ENCODE measurements at places on chromosomes 6 and 20.

DNA sequence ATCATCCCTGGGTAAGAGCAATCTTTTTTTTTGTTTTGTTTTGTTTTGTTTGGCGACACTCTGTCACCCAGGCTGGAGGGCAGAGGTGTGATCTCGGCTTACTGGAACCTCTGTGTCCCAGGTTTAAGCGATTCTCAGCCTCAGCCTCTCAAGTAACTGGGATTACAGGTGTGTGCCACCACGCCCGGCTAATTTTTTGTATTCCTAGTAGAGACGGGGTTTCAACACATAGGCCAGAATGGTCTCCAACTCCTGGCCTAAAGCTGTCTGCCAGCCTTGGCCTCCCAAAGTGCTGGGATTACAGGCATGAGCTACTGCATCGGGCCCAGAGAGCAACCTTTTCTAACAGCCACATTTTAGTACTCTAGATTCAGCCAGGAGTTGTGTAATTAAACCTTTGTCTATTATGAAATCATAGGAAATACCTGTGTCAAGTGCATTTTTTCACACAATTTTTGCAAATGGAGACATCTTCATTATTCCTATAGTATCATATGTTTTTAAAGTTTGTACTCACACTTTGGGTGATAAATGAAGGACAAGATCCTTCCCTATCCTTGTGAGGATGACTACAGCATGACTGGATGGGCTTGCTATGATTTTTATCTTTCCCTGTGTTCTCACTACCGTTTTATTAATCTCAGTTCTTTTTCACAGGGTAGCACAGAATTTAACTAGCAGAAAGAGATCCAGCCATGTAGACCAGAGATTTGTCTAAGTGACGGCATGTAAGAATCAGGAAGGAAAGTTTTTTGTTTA lies 82.6 kb downstream of the OR2B2 start:
- DNase-seq, result no peak

DNA sequence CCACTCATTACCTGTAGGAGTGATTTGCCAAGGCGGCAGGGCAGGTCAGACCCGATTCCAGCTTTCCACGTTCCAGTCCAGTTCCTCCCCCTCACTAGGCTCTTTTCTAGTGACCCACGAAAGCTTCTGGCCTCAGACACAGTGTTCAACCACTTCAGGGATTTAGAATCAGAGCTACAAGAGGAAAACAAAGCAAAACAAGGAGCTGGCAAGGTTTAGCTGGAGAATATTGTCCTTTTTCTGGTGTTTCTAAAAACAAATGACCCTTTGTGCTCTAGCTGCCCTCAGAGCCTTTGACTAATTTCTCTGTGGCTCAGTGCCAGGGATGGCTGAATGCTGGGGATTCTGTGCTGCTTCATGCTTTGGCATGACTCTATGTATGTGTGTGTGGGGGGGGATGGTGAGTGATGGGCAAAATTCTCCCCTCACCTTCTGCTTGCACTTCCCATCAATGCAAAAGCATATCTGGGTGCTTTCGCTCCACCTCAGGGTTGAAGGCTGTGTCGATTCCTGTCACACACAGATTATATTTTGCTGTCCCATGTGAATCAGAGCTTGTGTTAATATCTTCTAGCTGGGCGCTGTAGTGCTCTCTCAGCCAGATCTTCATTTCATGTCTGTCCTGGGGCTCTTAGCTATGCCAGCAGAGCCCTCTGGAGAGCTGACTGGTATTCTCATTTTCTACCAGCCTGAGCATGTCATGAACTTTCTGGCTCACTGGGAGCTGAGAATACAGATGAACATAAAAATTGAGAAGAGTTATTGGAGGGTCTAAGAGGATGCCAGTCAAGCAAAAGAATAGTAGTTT lies 19.3 kb upstream of the NEDD9 start:
- no peak for DNase-seq

DNA sequence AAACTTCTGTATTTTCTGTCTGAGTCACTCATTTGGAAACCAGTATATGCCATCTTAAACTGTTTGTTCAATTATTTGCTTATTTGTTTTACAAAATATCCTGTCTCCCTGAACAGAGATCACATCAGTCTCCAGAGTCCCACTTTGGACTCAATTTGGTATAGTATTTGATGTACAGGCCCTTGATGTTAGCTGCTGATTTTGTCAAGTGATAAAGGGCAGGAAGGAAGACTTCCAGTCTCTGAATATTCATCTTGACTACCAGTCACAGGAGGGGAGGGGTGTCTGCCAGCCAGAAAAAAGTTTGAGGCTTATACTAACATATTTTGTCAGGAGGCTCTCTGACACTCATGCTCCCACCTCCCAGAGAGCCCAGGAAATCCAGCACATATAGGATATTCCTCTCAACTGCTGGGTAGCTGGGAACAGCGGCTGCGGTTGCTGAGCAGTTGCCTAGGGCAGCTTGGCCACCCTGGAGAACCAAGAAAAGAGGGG lies 376.8 kb upstream of the RUNX2 start:
- DNase-seq, result no peak

DNA sequence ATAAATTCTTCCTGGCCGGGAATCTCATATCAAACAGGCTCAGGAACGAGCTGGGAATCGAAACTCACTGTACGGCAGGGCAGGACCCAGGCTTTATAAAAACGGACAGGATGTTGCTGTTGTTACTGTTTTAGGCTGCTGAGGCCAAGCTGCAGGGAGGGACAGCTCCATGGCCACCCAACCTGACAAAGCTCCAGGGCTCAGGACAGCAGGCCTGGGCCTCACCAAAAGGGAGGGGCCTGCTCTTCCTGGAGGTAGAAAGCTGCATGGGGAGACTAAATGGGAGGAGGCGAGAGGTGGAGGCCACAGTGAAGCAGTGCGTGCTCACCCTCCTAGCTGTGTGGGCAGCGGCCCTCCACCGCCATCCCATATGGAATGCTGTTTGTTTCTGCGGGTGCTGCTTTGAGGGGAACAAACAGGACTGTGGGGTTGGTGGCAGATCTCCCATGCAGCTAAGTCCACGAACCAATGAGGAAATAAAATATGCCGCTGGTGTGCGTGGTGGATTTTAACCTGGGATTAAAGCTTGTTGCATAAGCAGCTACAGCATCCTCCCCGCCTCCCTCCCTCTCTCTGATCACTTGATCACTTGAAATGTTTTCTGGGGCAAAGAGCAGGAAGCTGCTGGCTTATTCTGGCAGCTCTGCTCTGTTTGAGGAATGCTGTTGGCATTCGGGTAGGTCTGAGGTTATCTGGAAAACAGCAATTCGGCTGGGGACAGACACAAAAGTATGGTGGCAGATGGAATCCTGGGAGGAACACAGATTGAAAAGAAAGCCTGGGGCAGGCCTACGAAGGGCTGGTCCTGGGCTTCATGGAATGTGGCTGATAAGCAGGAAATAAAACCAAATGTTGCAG lies 2.4 kb upstream of the ZMYND8 start:
- peak; percentile 90 for DNase-seq

DNA sequence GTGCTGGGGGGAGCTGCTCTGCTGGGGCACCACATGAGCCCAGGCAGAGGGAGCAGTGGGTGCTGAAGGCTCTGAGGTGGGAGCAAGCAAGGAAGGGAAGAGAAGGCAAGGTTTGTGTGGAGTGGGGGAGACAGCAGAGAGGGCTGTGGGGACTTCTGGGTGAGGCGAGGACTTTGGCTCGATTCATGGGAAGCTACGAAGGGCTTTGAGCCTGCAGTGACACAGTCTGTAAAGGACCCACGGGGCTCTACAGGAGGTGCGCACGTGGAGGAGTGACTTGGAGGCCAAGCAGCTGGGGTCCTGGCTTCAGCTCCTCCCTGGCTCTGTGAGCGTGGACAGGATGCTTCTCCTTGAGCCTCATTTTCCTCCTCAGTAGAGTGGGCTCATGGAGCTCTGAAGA lies 29.1 kb upstream of the CSNK2A1 start:
- DNase-seq, result no peak

DNA sequence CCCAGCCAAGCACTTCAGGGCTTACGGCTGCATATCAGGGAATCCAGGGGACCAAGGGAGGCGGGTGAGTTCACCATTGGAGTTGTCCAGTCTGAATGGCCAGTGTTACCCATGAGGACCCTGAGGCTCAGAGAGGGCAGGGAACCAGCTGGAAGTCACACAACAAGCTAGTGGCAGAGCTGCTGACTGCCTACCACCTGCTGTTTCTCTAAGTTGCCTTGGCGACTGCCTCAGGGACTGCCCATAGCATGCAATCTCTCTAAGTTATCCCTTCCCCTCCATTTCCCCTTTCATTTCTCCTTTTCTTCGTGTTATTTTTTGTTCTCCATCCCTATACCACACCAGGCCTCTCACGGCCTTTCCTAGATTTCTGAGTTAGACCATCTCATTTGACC lies 71.8 kb upstream of the SIRPA start:
- no peak for DNase-seq

GRCh38 chr6:159152782-159153181 lies 16.4 kb upstream of the FNDC1 start:
- DNase-seq, result no peak

GRCh38 chr20:33874129-33874528 lies 63.0 kb downstream of the CHMP4B start:
- no peak for DNase-seq

- DNase-seq, result no peak
Measured at GRCh38 chr6:117711369-117711768, 36.1 kb downstream of the NUS1 start.

DNA sequence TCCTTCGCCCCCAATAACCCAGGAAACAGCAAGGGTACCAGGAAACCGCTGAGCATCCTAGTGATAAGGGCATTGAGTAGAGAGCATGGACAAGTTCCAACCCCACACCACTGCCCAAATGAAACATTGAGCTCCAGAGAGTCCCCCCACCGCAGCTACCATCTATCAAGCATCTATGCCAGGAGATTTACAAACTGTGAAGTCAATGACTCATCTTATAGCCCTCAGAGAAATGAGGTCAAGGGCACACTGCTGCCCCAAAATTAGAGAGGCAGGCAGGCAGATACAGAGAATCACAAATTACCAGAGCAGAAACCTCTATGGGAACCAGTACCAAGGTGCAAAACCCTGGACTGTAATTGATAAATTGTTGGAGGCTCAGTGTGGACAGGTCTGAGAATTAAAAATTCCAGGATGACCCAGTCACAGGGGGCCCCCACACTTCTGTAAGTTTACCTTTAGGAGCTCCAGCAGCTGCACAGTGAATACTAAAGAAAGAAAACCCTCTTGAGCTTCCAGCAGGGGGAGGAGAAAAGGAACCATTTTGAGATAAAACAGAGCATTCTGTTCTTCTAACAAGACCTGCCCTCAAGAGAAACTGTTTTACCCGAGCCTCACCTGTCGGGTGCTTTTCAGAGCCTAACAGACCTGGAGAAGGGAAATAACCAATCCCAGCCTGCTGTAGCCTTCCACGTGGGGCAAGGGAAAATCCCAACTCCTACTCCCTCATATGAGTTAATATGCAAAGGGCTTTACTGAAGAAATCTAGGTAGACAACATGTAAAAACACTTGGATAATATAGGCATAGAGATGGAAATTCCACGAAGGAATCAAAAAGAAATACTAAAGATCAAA lies 118.0 kb upstream of the ARID1B start:
- DNase-seq, result no peak

DNA sequence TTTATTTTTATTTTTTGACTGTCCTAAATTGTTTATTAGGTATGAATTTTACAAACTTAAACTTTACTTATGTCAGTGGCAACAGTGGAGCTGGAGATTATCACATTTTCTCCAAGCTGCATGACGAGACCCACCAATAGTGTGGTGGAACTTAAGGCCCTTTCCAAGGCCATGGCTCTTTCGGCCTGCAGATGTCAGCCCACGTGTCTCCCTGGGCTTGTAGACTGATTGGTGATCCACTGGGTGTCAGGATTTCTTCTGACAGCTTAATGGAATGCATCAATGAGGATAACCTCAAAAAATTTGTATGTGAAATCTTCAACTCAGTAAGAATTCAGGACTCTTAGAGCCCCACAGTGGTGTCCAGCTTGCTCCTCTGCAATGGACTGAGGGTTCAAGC lies 32.3 kb upstream of the OVOL2 start:
- no peak for DNase-seq

DNA sequence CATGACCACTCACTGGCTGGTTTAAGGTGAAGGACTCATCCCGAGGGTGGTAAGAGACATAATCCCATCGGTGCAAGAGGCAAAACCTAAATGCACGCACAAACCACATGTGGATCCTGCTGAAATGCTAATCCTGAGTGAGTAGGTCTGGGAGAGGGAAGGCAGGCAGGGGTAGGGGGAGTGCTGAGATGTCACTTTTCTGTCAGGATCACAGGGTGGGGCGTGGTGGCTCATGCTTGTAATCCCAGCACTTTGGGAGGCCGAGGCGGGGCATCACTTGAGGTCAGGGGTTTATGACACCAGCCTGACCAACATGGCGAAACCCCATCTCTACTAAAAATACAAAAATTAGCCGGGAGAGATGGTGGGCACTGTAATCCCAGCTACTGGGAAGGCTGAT lies 97.7 kb upstream of the SRSF6 start:
- no peak for DNase-seq

DNA sequence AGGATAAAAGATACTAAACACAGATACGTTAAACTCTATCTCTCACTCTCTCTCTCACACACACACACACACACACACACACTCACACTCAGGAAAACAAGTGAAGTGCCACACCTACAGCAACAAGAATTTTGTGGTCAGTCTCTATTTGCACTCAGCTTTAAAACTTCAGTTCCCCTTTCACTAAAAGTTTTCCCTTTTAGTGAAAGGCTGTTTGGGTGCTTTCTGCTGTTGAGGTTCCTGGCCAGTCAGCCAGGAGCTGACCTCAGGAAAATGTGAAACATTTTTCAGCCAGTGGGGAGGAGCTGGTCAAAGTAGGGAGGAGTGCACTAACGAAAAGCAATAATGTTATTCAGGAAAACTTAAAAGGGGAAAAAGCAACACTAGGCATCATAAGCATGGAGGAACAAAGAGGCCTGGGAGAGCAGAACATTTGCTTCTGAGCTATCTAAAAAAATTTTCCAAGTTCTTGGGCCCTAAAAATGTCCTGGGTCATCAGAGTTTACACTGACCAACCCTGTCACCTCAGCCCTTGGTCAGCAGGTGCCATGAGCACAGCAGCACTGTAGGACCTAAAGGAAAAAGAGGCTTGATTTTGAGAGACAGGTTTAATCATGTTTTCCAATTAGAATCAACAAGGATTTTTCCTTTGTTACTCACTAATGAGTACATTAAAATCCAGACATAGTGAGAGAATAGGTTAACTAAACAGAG lies 30.7 kb upstream of the NT5E start:
- no peak for DNase-seq

- peak; percentile 84 for DNase-seq
Measured at GRCh38 chr6:31401403-31401802, 2.0 kb upstream of the MICA start.

DNA sequence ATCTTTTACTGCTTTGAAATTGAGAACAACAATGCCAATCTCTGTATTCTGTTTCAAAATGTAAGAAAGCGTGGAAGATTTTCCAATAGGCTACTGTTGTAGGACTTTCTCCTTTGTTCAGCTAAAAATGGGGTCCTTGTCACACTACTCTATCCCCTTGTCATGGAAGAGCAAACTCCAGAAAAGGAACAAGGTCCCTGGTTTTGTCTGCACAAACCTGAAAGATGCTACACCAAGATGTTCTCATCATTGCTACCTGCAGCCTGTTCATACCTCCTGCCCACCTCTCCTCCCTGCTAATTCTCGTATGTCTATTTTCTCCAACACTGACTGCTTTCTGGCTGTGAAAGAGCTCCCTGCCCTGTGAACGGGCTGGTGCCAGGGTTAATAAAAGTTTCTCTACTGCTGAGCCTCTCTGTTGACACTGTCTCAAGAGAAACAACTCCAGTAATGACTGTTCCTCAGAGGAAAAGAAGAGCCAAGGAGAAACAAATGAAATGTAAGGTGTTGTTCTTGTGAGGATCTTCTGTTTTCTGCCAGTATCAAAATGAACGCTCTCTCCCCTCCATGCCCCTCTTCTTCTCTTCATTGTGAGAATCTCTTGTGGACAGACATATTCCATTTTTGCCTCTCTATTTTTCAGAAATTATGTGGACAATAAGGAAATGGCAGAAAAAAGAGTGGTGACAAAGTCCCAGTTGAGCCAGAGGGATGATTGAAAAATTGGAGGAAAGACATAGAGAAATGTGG lies 287.1 kb downstream of the ADGB start:
- DNase-seq, result no peak
